T-helper 1 cell (primary cell): ENCODE measurements at places on chromosomes 13 and 19.

- DNase-seq: no peak
Measured at GRCh38 chr13:35057858-35058257, 115.8 kb downstream of the NBEA start.

- DNase-seq: no peak
Measured at GRCh38 chr19:41898235-41898634, 15.3 kb downstream of the ARHGEF1 start.

- peak; percentile 42 for DNase-seq
Measured at GRCh38 chr19:41298348-41298964, 11.5 kb upstream of the CCDC97 start.

- DNase-seq: no peak
Measured at GRCh38 chr13:80668452-80668851, 327.5 kb upstream of the SPRY2 start.

DNA sequence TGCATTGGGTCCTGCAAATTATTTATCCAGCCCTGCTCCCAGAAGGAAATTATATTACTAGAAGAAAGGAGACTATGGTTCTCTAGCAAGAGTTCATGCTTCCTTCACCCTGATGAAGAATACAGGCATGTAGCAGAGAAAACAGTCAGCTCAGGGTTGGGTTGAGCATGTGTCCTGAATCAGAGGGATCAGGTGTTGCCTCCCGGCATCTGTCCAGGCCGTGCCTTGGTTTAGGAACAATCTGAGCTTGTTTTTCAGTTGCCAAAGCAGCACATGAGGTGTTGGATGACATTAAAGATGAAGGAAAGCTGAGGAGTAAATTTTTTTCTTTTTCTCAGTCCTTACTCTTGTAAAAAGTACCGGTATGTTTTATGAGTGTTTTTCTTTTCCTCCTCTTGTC, 62.0 kb downstream of the KL start:
- DNase-seq: no peak

DNA sequence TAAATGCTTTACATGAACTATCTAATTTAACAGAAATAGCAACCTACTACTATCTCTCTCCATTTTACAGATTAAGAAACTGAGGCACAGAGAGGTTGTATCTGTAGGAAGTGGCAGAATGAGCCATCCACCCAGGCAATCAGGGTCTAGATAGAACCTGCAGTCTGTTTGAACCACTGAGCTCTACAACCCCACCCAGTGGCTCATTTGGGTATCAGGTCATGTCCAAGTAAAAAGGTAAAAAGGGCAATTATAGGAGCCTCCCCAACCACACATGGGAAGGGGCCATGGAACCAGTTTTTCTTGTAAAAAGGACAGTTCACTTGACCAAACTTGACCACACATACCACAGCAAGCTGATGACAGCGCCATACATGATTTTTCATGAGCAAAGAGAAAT, 92.9 kb upstream of the SGCG start:
- peak; percentile 6 for DNase-seq

DNA sequence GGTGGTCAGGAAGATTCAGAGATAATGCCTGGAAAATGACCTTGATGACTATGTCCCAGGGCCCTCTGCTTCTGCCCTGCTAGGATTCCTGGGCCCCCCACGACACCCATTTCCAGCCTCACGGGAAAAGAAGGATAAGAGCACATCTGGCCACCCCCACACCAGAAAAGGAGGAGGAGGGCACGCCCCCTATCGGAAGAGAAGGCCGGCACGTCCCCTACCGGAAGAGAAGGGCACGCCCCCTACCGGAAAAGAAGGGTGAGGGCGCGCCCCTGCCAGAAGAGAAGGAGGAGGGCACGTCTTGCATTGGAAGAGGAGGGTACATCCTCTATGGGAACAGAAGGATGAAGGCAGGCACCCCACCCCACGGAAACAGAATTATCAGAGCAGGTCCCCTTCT, 84.3 kb downstream of the IER2 start:
- DNase-seq: peak; percentile 48

DNA sequence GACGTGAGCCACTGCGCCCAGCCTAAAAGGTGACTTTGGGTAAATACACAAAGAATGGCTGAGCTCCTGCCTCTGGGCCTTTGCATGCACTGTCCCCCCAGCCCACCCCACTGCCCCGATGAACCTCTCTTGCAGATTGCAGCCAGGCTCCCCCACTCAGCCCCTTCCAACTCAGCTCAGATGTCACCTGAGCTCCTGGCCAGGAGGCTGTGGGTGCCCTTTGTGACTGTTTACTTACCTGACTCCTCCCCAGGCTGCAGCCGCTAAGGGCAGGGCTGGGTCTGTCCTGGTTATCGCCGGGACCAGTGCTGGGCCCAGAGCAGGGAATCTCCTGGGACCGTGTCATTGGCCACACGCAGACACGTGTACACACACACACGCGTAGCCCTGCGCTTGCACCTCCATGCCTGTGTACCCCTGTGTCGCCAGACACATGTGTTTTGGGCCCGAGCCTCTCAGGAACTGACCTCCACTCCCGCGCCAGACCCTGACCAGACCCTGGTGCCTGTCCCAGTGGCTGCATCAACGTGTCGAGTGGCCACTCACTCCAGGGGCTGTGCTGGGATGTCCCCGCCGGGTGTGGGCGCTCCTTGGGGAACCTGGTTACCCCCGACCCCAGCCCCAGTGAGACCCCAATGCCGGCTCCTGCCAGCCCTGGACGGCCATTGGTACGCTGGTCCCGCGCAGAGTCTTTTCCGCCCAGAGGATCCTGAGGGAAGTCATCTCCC, 18.7 kb downstream of the EFNA2 start:
- DNase-seq: no peak

- no peak for DNase-seq
Measured at GRCh38 chr13:42001580-42001979, 40.7 kb upstream of the VWA8 start.

GRCh38 chr13:98997011-98997730, 19.3 kb upstream of the DOCK9 start:
- DNase-seq: no peak

- DNase-seq: no peak
Measured at GRCh38 chr13:29937841-29938240, 87.4 kb upstream of the UBL3 start.

GRCh38 chr13:98059276-98059675, 83.6 kb upstream of the FARP1 start:
- no peak for DNase-seq

GRCh38 chr13:42883771-42884467, 102.5 kb downstream of the FAM216B start:
- no peak for DNase-seq

DNA sequence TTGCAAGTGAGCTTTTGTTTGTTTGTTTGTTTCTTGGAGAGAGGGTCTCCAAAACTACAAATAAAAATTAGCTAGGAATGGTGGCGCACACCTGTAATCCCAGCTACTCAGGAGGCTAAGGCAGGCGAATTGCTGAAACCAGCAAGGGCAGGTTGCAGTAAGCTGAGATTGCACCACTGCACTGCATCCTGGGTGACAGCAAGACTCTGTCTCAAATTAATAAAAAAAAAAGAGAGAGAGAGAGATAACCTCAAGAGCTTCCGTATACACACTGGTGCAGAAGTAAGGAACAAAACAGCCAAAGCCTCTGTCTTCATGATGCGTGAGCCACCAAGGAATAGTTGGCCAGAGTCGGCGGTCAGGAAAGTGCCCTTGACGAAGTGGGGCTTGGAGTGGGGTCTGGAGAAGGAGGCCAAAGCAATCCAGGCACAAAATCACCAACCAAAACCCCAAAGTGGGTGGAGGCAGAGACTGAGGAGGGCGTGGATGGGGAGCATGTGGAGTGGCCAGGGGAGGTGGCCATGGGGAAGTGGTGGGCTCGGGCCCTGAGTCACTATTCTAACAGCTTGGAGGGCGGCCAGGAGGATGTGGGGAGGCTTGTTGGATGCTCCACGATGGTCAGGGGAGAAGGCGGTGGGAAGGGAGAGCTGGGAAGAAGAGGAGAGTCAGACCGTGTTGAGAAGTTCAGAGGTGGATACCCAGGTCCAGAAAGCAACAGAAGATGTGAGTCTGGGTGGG, 21.2 kb upstream of the TOMM40 start:
- DNase-seq: no peak

- no peak for DNase-seq
Measured at GRCh38 chr19:1132552-1133383, 29.0 kb downstream of the GPX4 start.

DNA sequence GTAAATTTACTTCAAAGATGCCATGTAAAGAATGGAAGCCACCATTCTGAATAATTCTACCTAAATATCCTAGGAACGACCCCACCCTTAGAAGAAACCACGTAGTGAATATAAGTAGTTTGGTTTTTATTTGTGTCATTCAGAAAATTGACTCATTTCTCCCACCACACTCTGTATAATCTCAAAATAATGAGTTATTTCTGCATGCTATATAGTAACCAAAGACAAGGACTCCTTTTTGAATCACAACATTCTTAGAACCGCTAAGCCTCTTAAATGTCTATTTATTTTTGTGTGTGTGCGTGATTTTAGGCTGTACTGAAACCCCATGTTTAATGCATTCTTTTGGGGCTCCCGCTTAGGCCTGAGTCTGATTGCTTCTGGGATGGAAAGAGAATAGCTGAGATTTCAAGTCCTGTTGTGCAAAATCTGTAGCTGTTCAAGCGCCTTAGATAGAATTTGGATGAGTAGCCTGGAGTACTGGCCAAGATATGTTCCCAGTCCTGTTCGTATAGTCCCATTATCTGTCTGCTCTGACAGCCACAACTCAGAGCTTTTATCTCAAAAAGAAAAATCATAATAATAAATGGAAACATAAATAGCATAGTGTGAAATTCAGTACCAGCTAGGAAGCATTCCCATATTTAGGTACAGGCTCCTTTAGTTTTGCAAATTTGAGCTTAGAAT, 532.4 kb upstream of the NBEA start:
- DNase-seq: no peak

GRCh38 chr19:55246462-55247451, 12.1 kb downstream of the PPP6R1 start:
- DNase-seq: no peak

DNA sequence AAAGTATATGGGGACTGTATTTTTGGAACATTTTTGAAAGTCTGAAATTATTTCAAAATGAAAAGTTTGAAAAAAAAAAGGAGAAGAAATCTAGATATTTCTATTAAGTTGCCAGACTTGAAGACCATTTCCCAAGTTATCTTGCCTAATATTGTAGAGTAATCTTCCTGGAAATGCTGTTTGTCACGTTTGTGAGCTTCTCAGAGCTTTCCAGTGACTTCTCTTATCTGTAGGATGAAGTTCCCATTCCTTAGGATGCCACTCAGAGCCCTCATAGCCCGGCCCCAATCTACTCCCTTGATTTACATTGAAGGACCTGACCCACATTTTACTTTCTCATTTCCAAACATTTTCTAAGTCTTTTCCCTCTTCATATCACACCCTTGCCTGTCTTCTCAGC, 23.6 kb downstream of the CEACAM8 start:
- DNase-seq: no peak

DNA sequence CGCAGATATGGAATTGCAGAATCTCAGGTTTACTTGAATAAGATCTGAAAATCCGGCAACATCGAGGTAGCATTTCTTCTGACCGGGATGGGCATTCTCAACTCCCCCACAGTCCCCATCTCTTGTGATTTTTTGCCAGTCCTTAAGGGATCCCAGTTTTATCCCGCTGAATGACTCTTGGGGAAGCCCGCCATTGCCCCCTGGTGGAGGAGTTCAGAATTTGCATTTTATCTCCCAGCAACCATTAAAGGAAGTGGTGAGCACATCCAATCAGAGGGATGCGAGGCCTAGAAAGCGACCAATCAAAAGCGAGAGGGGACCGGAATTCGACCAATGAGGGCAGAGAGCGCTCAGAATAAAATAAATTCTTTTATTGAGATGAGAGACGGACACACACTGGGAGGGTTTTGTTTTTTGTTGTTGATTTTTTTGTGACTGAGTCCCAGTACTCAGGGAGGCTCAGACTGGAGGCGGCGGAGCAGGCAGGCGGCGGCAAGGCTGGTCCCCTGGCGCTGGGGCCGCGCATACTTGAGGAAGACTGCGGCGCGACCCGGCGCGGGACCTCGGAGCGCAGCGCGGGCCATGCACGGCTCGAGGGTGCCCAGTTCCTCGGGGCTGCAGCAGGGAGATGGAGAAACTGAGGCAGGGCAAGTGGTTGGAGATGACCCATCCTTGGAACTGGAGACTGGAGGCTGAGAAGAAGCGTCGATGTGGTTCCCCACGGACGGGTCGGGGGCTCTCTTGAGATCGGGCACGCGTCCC, 3.9 kb upstream of the TTC9B start:
- DNase-seq: peak; percentile 73

GRCh38 chr13:73522937-73523336, 464.1 kb downstream of the KLF5 start:
- DNase-seq: no peak

- DNase-seq: no peak
Measured at GRCh38 chr13:23571431-23571830, 1.2 kb downstream of the TNFRSF19 start.

DNA sequence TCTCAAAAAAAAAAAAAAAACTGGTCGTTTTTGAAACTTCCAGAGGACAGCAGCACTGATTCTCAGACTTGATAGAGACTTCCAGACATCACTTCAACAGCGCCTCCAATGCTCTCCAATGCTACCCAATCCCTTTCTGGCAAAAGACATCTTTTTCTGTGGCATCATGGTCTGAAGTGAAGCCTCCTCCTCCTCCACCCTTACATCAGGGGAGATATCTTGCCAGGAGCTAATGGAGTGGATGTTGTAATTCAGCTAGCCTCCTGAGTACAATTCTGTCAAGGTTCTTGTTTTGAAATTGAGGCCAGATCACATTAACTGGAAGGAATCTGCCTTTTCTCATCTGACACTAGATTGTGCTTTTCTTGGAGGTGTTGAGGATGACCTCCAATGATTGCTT, 24.2 kb downstream of the FXYD5 start:
- no peak for DNase-seq

DNA sequence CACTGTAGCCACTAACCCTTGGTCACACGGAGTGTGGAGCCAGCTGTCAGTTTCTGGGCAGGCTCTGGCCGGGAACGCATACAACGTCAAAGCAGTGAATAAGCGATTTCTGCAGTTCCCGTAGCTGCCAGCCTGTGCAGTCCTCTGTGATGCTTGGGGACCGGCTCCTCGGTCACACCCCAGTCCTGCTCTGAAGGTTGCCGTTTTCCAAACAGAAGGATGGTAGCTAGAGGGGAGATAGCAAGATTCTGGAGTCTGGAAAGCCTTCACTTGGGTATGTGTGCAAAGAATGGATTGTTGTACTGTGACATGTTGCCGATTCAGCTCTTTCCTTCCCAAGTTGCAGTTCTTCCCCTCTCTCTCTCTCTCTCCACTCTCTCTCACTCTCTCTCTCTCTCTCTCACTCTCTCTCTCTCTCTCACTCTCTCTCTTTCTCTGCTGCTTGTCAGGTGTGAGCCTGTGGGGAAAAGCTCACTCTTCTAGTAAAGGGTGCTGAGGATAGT, 38.7 kb upstream of the C1QTNF9 start:
- peak; percentile 48 for DNase-seq
